Type B pancreatic cell (in vitro differentiated cells): ENCODE measurements at places on chromosomes 11 and 22. TPM values are rescaled to one million over a fixed set of nuclear protein-coding genes. Genes with fewer than 3 reads are reported as not detected.

GRK2 gene
- total RNA-seq, result 53.1 and 62.2 TPM in 2 replicates

DNA sequence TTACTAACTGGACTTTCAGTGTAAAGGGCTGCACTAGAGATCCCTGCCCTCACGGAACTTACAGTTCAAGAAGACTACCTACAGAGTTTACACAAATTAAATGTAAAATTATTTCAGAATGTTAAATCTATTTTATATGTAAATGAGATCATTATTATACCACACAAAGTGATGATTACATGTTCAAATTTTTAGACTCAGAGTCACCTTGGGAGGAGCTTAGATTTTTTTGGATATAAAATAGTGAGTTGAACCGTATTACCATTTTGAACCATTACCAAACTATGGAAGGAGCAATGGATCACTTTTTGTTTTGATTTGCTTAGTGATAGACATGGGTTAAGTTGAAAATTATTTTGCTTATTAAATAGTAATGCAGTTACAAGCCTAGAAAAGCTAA lies 1.6 kb downstream of the IPO7 start:
- DNase-seq, result no peak

DNA sequence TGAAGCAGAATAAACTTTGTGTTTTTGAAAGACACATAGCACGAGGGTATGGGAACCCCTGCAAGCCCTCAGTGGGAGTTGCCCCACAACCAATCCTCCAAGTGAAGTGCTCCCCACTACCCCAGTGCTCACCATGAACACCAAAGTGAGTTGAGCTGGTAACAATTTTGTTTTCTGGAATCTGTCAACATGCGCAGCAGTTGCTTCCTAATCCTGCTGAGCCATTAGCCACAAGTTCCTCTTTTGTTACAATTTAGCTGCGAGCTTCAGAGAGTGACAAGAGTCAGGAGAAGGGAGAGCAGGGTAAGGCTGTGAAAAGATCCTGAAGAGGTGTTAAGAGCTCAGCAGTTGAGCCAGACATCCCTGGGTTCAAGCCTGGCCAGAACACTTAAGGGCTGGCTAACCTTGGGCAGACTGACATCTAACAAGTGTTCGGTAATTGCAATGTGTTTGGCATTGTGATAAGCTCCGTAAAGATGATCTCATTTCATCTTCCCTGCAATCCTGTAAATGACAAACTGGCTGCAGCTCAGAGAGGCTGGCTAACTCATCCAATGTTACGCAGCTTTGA lies 24.1 kb upstream of the ASPHD2 start:
- no peak for DNase-seq

GRCh38 chr11:63610604-63611394 lies 3.4 kb downstream of the PLAAT3 start:
- no peak for DNase-seq

DNA sequence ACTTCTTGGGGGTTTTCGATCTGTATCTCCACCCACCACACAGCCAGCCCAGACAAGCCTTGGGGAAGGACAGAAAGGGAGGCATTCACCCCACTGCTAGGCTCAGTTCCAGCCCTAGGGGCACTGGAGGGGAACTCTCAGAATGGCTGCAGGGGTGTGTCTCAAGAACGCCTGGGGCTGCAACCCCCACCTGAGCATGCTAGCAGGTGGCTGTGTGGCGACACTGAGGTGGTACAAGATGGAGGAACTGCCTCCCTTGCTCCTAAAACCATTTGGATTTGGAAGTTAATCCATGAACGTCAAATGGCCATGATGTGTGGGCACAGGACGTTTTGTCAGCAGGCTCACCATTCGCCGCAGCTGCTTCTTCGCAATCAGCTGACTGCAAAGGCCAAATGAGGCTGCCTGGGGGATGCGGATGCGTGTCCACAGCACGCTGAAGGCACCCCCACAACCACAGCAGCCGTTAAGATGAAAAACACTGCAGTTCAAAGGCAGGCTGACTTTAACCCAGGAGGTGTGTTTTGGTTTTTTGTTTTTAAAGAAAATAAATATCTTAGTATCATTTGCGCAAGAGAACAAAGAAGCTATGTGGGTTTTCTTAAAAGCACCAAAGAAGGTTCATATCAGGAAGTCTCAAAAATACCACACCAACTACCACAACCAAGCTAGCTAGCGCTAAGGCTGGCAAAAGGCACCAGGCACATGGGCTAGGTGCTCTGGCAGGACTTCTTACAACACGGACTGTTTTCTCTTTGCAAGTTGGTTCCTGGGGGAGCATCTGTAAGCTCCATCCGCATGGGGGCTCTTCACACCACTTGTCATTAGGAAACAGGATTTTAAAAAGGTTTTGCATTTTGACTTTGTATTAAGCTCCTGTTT lies 22.2 kb upstream of the NAP1L4 start:
- DNase-seq, result no peak

- DNase-seq, result no peak
These were observed 111.8 kb upstream of the TMEM45B start for GRCh38 chr11:129703846-129704245.

GRCh38 chr11:42840176-42840829 lies 471.5 kb upstream of the API5 start:
- no peak for DNase-seq

- DNase-seq, result peak; percentile 32
These were observed 4.2 kb downstream of the SCGB1C1 start for GRCh38 chr11:196786-197731.
